ENCODE measurements at places on chromosomes 6 and 20. TPM values are rescaled to one million over a fixed set of nuclear protein-coding genes. Genes with fewer than 3 reads are reported as not detected.

Gene TNF
- not detected for total RNA-seq

Gene MUC22
- not detected for total RNA-seq

Gene ACTR5
- total RNA-seq: 7.4 TPM

Gene FOXF2
- 0.65 TPM for total RNA-seq

Gene GGT7
- total RNA-seq: 9.9 TPM

Gene ZFAND3
- 32.8 TPM for total RNA-seq

Gene ERVFRD-1
- not detected for total RNA-seq

Gene NKAIN4
- total RNA-seq: not detected

Gene HNF4A
- not detected for total RNA-seq

Gene SLC2A10
- 5.8 TPM for total RNA-seq

Gene TPX2
- 4.8 TPM for total RNA-seq

Gene KIF25
- 0.38 TPM for total RNA-seq

Gene DACT2
- total RNA-seq: 3.3 TPM

Gene SYTL3
- 7.7 TPM for total RNA-seq

Gene R3HDML
- not detected for total RNA-seq

Gene REM1
- total RNA-seq: not detected

Gene PRRT1
- 0.24 TPM for total RNA-seq

Gene GRM1
- total RNA-seq: not detected

Gene GUCA1A
- total RNA-seq: not detected

Gene SLC17A2
- not detected for total RNA-seq

Gene GPR63
- 1.7 TPM for total RNA-seq

Gene TRAPPC3L
- not detected for total RNA-seq

Gene MAP1LC3A
- 58.2 TPM for total RNA-seq

Gene MAFB
- 83.4 TPM for total RNA-seq

Gene PI16
- 12.5 TPM for total RNA-seq

Gene GZF1
- total RNA-seq: 18.9 TPM

Gene KIAA1755
- 0.24 TPM for total RNA-seq

Gene COX4I2
- total RNA-seq: not detected

Gene MEP1A
- total RNA-seq: not detected

Gene PGC
- total RNA-seq: not detected

Gene RPL10A
- total RNA-seq: 1,059 TPM

Gene SH3BGRL2
- total RNA-seq: 26.8 TPM

Gene LAMA2
- 189 TPM for total RNA-seq

Gene MTRF1L
- 21.0 TPM for total RNA-seq

Gene IYD
- not detected for total RNA-seq

Gene C4A
- 336 TPM for total RNA-seq

Data from omental fat pad (tissue), 4 donors.